NCI-H1436 treated with DMSO at 0.1 percent for 48 hours (cell line): ENCODE measurements at places on chromosomes 12 and 14.

DNA sequence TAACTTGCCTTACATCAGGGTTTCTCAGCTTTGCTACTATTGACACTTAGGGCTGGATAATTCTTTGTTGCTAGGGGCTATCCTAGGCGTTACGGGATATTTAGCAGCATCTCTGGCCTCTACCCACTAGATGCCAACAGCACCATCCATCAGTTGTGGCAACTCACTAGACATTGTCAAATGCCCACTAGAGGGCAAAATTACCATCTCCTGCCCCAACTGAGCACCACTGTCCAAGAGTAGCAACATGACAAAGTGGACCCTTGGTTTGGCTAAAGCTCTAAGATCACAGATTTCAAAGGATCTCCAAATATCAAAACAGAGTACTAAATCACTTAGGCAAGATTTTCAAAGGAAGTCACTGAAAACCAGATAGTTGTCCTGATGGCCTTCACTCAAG is 251.7 kb upstream of the TBX3 start:
- DNase-seq = no peak

- no peak for DNase-seq
These were observed 483.3 kb downstream of the VRK1 start for GRCh38 chr14:97280526-97280925.

DNA sequence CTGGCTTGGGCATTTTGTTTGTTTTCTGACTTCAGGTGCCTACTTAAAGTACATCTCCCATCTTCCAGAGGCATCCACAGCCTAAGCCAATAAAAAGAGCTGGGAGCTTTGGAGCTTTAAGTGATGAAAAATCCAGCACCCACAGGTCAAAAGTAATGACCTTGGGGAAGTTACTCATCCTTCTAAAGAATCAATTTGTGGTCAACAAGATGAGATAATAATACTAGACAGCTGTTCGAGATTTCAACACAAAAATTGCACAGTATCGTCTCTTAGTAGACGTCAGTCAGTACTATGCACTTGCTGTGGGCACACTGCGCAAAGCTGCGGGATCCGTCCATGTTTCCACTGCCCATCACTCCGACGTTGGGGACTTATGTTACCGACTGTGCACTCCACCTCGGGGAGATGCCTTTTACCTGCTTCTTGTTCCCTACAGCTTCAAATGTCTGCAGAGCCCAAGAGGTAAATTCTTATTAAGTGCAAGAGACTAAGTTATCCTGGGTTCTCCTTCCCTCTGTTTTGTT is 1.3 kb downstream of the ST8SIA1 start:
- DNase-seq = no peak

DNA sequence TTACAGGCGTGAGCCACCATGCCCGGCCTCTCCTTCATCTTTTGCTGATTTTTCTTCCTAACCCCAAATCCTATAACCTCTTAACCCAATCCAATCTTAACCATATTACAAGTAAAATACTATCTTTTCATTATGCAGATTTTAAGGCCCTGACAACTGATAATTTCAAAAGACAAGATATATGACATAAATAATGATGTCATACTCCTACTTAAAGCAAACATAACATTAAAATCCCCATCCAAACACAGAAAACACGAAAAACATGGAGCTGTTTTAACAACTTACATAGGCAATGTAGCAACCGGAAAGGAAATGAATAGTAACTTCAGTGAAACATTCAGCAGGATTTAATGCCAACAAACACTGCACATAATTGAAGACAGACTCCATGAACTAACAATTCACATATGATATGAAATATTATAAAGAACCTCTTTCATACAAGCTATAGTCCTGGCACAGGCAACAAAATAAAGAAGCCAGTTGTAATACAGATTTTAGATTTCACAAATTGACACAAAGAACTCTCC is 21.5 kb downstream of the USP44 start:
- no peak for DNase-seq

GRCh38 chr12:98438656-98439230 is 76.6 kb upstream of the TMPO start:
- DNase-seq = no peak

GRCh38 chr14:30883508-30884294 is 9.3 kb downstream of the COCH start:
- no peak for DNase-seq
